ENCODE measurements at places on chromosomes 5 and 9.
A peak's percentile ranks its signal among the peaks of the same experiment; 100 is the strongest.

GRCh38 chr9:137828527-137829259 is 48.9 kb upstream of the CACNA1B start:
- DNase-seq = peak; percentile 24

GRCh38 chr5:101728933-101729332 is 567.2 kb downstream of the SLCO4C1 start:
- no peak for DNase-seq

- no peak for DNase-seq
Observed at GRCh38 chr5:34930870-34931269, 1.5 kb downstream of the DNAJC21 start.

DNA sequence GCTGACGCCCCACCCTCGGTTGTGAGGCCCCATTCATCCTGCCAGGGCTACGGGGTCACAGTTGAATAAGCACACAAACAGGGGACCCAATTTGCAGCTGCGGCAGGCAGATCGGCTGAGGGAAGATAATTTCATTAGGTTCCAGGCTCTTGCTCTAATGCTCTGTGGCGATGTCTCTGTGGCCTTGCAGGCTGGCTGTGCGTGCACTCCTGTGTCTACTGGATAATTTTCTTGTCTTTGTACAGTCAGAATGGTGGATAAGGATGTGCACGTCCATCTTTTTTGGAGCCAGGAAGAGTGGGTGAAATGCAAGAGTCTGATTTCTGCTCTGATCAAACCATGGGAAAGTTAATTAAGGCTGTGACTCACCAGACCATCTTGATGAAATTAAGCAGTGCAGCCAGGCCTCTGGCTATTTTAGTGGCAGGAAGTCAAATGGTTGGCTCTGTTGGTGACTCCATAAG is 39.2 kb downstream of the NSG2 start:
- no peak for DNase-seq

DNA sequence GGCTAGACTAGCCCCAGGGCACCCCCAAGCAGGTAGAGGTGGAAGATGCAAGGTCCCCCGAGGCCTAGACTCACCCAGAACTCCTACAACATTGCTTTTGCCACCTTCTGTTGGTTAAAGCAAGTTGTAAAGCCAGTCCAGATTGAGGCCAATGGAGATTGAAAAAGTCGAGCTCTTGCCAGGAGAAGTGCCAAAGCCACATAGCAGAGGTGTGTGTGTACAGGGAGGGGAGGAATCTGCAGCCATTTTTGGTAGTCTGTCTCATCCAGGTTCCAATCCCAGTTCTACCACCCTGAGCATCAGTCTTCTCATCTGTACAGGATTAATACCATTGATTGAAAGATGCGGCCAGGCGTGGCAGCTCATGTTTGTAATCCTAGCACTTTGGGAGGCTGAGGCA is 12.3 kb upstream of the URM1 start:
- no peak for DNase-seq

DNA sequence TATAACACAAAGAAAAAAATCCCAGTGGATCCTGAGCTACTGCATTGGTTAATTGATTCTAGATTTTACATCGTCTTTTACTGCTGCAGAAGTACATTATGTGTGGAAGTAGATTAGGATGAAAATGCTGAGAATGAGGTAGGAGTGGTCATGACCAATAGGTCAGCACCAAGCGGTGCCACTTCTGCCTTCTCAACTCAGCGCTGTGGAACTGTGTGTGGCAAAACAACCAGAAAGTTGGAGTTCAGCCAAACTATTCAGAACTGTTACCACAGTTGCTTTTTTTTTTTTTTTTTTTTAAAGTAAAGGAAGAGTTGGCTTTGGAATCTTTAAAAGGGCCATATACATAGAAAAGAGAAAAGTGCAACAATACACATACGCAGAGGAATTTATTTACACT is 24.2 kb downstream of the POU5F2 start:
- DNase-seq = no peak

GRCh38 chr5:131488463-131488862 is 146.6 kb downstream of the RAPGEF6 start:
- DNase-seq = no peak

DNA sequence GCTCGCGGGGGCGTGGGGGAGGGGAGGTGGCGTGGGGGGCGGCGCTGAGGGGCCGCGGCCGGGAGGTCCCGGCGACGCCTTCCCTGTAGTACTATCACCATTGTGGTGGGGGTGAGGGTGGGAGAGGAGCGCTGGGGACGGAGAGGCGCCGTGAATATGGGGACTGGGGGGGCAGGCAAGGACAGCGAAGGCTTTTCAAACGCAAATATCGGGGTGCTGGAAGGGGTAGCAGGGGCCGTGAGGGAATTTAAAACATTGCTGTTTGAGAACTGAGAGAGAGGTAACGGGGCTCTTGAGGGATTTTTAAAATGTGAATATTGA is 427 bp downstream of the RBM27 start:
- no peak for DNase-seq

DNA sequence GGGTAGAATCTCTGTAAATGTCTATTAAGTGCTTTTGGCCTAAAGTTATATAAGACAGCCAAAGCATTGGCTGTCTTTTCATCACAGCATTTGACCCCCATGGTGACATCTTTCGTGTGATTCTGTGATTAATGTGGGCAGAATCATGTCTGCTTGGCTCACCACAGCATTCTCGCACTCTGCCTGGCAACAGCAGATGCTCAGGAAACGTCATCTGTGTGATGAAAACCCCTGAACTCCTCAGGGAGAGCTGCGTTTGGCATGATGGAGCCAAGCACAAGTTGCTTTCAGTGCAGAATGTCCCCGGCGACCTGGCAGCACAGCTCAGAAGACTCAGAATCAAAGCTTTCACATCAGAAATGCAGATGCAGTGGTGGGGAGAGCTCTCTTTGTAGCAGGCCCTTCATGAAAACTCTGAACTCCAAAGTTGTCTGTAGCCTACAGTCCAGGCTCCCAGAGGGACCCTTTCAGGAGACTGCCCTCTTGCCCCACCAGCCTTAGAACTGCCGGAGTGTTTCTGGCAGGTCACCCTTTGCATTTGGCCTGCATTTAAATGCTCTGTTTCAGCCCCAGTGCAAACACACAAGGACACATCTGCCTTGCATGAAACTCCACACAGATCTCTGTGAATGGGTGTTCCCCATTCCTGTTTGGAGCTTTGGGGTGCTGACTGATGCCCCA is 155.6 kb upstream of the PANK3 start:
- DNase-seq = peak; percentile 16

DNA sequence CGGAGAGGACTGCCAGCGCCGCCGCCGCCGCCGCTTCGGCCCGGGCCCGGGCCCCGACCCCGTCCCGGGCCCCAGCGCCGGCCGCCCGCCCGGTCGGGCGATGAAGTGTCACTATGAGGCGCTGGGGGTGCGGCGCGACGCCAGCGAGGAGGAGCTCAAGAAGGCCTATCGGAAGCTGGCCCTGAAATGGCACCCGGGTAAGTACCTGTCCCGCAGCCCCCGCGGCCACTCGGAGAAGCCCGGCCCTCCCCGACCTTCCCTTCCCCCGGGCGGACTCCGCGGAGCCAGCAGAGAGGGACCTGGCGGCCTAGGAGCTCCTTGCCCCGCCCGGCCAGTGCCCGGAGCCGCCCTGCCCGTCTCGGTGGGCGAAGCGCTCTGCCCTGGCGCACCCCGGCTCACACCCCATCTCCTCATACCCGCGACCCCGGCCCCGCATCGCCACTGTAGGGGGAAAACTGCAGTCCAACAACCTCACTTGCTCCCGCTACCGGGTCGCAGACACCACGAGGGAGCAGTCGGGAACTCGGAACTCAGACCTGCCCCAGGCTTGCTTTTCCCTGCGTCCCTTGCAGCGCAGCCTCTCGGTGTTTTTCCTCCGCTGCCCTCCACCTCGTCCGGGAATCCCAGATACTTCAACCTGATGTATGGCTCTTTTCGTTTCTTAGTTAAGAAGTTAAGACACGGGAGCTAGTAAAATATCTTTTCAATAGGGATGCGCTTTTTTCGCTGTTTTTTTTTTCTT is 532 bp downstream of the DNAJC21 start:
- DNase-seq = peak; percentile 85

DNA sequence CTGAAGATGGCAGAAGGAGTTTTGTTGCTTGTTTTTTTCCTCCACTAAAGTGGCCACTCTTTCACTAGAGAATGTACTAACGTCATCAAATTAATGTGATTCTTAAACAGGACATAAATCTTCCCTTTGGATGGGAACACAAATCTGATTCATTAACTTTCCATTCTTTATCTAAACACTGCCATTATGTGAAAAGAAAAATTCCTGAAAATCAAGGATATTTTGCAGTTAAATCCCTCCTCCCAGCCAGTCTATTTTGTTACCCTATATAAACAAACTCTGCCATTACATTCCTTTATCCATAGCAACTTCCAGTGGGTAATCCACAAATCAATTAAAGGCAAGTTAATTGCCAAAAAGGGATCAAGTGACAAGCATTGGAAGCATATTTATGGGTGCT is 546.5 kb downstream of the PDE4D start:
- no peak for DNase-seq

DNA sequence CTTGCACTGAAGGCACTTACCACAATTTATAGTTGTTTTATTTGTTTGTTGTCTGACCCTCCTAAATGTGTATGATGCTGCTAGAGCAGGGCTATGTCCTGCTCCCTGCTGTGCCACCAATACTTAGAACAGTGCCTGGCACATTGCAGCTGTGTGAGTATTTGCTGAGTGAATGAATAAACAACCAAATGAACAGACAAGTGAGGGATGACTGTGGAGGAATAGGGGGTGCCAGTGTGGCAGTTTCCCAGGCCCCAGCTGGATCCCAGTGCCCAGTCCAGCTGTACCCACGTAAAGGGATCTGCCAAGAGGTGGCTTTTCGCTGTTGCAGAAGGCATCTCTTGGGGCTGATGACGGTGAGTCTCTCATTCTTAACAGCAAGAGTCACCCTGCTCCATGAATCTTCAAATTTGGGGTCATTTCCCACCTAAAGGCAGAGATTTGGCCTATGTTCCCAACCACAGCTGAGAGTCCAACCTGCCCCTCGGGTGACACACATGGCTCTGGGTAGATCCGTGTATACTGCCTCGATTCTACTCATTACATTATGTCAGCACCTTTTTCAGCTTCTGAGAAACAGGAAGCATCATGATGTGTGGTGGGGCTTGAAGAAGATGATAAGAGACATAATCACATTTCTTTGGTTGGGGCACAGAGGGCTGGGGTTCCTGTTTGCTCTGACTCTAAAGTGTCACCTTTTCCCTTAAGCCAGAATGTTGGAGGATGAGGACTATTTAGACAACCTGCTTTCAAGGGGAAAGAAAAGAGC is 14.3 kb downstream of the IL5 start:
- DNase-seq = peak; percentile 9

- peak; percentile 82 for DNase-seq
Observed at GRCh38 chr9:127199001-127199791, 65.4 kb upstream of the GARNL3 start.

DNA sequence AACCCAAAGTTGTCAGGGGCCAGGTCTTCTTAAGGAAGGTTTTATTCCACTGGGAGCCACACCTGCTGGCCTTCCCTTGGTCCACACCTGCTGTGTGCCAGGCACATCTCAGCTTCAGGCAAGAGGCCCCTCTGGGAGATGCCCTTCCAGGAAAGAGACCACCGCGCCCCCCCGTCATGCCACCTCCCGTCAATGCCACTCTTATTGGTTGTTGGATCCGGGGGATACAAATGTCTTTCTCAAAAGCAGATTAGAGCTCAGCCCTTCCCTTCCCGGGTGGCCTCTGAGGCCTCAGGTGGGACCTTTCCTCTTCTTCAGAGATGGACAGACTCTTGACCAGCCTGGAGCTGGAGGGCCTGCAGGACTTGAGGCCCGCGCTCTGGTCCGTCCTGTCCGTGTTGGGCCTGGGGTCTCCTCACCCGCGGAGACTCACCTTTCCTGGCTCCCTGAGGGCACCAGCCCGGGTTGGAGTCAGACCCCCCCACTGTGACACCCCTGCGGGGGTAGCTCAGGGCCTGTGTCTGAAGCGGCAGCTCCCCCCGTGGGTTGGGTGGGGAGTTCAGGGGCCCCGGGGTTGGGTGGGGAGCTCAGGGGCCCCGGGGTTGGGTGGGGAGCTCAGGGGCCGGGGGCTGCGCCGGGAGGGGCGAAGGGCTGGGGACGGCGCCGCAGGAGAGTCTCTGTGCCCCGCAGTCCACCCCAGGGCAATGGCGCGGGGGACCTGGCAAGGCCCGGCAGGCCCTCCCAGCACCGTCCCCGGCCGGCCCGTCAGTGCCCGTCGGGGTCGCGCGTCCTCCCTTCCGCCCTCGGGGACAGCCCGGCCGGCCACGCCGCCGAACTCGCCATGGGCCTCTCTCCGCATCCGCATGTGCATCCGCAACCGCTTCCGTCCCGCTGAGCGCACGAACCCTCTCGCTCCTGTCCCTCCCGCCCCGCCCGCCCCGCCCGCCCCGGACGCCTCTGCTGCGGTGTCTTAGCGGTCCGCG is 3.7 kb upstream of the SLC9A3 start:
- peak; percentile 53 for DNase-seq

GRCh38 chr9:805151-805550 is 36.3 kb upstream of the DMRT1 start:
- DNase-seq = no peak

GRCh38 chr9:90836411-90837080 is 34.9 kb downstream of the SYK start:
- no peak for DNase-seq

DNA sequence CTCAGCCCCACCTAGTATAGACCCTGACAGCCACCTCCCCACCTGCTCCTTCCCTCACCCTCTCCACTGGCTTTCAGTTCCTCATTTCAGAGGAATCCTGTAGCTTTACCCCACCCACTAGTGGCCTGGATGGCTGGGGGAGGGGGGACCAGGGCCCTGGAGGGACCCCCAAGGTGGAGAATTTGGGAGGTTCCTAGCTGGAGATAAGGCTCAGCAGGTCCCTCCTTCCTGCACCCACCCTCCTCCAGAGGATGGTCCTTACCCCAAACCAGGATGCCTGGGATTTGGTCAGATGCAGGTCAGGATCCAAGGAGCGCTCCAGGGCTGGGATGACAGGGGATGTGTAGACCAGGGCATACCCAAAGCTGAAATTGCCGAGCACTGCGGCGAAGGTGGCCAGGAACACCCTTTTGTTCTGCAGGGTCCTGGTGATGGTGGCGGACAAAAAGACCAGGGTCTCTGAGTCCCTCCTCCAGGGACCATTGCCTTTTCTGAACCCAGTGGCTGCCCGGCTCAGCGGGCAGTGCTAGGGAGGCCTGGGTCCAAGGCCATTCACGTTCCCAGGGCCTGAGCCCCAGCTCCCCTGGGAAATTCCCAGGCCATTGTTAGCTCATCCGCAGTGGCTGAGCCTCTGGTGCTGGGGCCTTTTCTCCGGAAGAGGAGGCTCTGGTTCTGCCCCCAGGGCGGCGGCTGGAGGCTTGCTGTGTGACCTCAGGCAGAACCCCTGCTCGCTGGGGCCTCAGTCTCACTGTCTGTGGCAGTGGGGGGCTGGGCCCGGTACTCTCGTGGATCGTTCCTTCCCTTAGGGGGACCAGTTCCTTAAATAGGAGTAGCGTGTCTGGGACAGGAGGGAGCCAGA is 678 bp downstream of the SLC2A6 start:
- peak; percentile 17 for DNase-seq

Data from stimulated activated CD4-positive, alpha-beta T cell treated with anti-CD3 and anti-CD28 coated beads, Interleukin-15, amount 100 ng/mL, for 24 hours (primary cell).